Stimulated activated CD4-positive, alpha-beta T cell treated with anti-CD3 and anti-CD28 coated beads, Interleukin-1b, Interleukin-23, amount 100 ng/mL, for 4 hours (primary cell): ENCODE measurements at places on chromosomes 1 and 21.

GRCh38 chr1:48026701-48027532 is 29.7 kb upstream of the TRABD2B start:
- DNase-seq: no peak

DNA sequence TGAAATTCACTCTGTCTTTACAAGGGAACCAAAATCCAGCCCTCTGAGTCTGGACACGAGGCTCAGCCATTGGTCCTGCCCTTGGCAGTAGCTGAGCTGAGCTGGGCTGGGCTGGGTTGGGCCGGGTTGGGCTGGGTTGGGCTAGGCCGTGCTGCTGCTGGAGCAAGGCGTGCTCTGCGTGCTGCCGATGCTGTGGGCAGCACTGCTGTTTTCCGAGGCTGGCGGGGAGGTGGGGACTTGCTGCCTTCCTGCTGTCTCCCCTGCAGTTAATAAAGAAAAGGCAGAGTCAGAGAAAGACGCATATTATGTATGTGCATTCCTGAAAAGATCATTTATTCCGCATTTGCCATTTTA is 182.9 kb downstream of the CDC7 start:
- DNase-seq: no peak

GRCh38 chr1:109659145-109659544 is 3.2 kb downstream of the GSTM4 start:
- no peak for DNase-seq

GRCh38 chr1:204308023-204308628 is 51.6 kb downstream of the PLEKHA6 start:
- no peak for DNase-seq

DNA sequence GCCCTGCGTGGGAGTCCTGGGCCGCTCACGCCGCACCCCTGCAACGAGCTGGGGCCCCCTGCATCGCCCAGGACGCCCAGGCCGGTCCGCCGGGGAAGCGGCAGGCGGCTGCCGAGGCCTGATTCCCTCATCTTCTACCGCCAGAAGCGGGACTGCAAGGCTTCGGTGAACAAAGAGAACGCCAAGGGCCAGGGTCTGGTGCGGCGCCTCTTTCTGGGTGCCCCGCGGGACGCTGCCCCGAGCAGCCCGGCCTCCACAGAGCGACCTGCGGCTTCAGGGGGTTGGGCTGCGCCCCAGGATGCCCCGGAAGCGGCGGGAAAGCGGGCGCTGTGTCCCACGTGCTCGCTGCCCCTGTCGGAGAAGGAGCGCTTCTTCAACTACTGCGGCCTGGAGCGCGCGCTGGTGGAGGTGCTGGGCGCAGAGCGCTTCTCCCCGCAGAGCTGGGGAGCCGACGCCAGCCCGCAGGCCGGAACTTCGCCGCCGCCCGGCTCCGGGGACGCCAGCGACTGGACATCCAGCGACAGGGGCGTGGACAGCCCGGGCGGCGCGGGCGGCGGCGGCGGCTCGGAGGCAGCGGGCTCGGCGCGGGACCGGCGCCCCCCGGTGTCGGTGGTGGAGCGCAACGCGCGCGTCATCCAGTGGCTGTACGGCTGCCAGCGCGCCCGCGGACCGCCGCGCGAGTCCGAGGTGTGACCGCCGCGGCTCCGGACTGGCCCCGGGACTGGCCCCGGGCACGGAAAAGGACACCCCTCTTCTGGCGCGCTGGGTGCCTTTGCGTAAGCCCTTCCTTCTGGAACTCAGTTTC is 2.7 kb downstream of the FAM110D start:
- peak; percentile 39 for DNase-seq

DNA sequence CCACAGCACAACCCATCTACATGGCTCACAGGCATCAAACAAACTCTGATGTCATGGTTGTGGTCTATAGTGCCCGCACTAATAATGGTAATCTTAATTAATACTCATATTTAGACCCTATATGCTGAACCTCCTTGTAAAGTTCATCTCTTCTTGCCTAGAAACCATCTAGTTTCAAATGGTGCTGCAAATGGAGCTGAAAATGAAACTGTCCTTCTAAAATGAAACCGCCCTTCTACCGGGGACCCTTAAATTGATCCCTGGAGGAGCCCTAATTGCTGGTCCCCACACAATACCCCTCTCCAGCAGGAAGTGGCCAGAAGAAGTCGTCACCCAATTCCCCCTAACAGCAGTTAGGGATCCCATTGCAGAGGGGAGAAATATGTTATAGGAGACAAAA is 612.6 kb downstream of the MRPL39 start:
- DNase-seq: no peak

GRCh38 chr1:31434979-31435378 is 22.0 kb downstream of the SERINC2 start:
- no peak for DNase-seq

- no peak for DNase-seq
Observed at GRCh38 chr1:207455183-207455754, 1.1 kb downstream of the CR2 start.

DNA sequence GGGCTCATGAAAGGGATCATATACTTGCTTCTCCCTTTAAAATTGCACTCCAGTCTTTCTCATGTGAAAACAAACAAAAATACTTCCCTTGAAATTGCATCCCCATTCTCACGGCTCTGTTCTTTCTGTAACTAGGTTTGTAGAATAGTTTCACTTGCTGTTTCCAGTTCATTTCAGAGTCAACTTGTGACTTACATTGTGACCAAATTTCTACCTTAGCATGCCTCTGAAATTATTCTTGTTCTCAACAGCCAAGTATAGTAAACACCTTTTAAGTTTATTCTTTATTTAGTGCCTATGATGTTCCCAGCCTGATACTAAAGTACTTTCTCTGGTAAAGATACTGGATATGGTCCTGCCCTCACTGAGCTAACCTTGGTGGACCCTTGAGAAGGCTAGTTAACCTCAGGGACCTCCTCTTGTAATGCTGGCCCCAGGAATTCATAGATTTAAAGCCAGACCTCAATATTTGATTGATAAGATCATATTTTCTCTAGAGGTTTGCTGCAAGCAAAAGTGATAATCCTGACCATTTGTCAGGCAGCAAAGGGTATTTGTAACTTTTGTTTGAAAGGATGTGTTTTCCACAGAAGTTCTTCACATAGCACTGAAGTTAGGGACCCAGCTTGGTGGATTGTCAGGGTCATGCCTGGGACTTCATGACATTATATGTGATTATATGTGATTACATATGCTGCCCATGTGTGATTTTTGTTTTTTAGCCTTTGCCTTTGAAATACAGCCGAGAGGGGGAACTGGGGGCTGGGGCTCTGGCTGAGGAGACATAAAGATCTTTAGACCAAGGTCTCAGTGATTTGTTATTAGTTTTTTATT is 29.6 kb downstream of the VANGL2 start:
- no peak for DNase-seq

DNA sequence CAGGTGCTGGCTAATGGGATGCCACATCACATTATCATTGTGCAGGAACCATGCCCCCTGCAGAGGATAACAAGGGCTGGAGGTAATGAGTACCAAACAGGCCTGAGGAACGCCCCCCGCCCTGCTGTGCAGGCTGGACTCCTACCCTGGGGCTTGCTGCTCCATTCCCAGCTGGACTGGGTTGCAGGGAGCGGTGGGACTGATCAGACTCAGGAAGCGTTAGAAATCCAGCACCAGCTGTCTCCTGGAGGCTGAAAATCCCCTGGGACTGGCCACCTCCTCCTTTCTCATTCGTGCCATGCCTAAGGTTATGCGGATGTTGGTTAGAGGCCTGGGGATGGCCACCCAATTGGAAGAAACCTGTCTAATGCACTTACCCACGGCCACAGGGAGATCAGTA is 36.9 kb upstream of the POU3F1 start:
- no peak for DNase-seq

- DNase-seq: no peak
Observed at GRCh38 chr21:19995253-19995652, 1003.0 kb upstream of the NCAM2 start.

- no peak for DNase-seq
Observed at GRCh38 chr1:156721131-156721530, 7.1 kb upstream of the METTL25B start.

DNA sequence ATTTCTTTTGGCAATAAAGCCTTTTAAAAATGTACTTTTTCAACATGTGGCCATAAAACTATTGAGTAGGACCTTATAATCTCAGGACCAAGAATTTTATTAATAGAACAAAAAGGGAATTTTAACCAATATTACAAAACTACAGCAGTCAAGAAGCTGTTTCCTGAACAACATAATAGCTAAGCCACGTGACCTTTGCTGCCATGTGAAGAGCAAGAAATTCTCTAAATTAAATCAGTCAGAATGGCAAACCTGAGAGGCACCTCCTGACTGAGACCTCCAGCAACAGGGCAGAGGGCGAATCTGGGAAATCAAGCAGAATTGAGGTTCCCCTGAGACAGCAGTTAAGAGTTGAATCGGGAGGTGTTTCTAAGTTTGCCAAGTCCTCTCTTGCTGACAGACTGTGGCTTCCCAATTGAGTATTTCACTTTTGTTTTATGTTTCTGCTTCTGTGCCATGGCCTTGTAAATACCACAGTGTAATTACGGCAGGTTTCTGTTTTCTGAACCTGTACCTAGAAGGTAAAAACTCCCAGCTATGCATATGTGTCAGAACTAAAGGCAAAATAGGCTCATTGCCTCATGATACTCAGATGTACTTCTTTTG is 358.4 kb downstream of the NTNG1 start:
- DNase-seq: no peak

- DNase-seq: no peak
Observed at GRCh38 chr1:47732489-47732888, 264.7 kb downstream of the TRABD2B start.

DNA sequence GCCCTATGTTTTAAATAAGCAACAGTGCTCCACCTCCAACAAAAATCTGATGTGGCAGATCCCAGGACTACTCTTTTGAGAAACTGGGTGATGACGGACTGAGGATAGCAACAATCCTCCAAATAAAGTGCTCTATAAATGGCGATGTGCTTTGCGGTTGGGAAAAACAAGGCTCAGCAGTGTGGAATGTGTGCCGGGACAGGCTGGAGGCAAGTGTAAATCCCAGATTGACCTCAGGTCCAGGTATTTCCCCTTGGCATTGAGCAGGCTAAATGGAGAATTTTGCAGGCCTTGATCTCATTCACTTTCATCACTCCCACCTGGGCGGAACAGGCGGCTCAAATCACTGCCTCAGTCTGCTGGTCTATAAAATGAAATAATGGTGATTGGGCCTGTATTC is 35.1 kb downstream of the LRRC42 start:
- no peak for DNase-seq

DNA sequence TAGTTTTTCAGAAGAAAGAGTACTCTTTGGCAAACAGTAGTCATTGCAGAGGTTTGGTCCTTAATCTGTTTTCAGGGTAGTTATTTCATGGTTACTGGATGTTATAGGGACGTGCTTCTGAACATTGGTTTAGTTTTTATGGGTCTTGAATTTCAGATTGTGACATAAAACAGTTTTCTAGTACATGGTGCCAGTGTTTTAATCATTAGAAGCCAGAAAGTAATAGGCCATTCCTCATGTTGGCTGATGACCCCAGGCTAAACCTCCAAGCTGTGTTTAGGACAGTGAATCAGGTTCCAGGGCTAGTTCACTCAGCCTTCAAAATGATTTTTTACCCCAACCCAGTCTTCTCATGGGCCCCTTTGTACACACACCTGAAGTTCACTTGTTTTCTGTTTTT is 73.3 kb downstream of the OLFML2B start:
- DNase-seq: no peak

DNA sequence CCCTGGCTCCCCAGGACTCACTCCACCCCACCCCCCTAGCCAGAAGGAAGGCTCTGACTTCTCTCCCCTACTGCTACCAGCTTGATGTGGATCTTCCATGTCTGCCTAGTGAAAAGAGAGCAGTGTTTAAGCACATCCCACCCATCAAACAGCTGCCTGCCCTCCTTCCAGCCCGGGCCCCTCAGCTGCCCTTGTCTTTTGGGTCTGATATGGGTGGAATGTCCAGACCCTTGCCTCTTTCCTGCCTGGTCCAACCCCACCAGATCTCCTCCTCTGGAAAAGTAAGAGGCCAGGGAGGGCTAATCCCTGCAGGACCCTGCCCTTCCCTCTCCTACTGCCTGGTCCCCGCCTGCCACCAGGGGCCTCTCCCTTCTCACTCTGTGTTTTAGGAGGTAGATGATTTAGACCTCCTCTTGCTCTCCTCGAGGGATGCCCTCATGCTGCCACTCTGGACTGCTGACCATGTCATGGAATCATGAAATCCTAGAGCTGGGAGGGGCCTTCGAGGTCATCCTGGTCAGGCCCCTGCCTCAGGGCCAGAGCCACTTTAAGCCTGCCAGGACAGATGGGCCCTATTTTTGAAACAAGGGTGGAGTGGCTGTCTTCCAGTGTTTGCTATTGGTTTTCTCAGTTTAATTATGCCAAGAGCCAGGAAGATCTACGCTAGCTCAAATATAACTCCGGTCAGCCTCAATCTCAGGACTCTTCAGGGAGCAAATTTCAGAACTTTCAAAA is 15.8 kb upstream of the HSPG2 start:
- DNase-seq: no peak

DNA sequence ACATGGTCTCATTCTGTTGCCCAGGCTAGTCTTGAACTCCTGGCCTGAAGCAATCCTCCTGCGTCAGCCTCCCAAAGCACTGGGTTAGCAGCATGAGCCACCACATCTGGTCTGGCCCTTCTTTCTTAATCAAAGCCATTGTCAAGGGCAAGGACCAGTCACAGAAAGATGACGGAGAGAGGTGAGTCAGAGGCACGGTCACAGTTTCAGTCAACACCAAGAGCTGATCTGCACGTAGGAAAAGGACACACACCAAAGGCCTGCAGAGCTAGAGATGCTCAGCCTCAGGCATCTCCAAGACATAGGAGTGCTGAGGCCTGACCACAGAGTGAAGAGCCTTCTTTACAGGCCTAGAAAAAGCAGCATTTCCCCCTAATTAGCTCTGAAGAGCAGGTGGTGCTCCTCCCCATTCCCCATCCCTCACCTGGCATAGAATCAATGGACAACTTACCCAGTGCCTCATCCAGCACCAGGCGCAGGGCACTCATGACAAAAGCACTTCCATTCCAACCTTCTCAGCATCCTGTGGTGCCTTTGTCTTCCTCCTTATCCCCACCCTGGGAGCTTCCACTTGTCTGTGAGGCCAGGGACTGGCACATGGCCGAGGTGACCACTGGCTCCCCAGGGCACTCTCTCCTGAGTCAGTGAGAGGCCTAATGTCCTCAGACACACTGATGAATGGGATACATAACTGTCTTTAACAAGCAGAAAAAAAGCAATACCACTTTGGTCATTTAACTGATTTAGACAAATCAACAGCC is 139.8 kb downstream of the AJAP1 start:
- no peak for DNase-seq

- DNase-seq: no peak
Observed at GRCh38 chr1:66013371-66013770, 220.7 kb downstream of the PDE4B start.

GRCh38 chr1:200392625-200393185 is 17.1 kb downstream of the ZNF281 start:
- DNase-seq: no peak

- no peak for DNase-seq
Observed at GRCh38 chr1:57474137-57474750, 50.4 kb upstream of the DAB1 start.
